ENCODE measurements at places on chromosomes 2 and 18.
A peak's percentile ranks its signal among the peaks of the same experiment; 100 is the strongest.

GRCh38 chr2:3491306-3491705 lies 28.0 kb downstream of the ADI1 start:
- no peak for DNase-seq

DNA sequence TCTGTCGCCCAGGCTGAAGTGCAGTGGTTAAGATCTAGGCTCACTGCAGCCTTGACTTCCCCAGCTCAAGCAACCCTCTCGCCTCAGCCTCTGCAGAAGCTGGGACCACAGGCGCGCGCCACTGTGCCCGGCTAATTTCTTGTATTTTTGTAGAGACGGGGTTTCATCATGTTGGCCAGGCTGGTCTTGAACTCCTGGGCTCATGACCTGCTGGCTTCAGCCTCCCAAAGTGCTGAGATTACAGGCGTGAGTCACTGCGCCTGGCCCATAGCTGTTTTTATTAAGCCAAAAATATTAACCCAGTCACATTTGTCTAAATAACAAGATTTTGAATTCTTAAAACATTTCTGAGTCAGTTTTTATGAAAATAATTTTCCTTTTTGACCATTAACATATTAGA lies 6.3 kb upstream of the SFT2D3 start:
- DNase-seq, result no peak

- no peak for DNase-seq
These were observed 20.7 kb downstream of the ALPK2 start for GRCh38 chr18:58608216-58608615.

- DNase-seq, result no peak
These were observed 6.5 kb upstream of the RAX start for GRCh38 chr18:59279722-59280121.

DNA sequence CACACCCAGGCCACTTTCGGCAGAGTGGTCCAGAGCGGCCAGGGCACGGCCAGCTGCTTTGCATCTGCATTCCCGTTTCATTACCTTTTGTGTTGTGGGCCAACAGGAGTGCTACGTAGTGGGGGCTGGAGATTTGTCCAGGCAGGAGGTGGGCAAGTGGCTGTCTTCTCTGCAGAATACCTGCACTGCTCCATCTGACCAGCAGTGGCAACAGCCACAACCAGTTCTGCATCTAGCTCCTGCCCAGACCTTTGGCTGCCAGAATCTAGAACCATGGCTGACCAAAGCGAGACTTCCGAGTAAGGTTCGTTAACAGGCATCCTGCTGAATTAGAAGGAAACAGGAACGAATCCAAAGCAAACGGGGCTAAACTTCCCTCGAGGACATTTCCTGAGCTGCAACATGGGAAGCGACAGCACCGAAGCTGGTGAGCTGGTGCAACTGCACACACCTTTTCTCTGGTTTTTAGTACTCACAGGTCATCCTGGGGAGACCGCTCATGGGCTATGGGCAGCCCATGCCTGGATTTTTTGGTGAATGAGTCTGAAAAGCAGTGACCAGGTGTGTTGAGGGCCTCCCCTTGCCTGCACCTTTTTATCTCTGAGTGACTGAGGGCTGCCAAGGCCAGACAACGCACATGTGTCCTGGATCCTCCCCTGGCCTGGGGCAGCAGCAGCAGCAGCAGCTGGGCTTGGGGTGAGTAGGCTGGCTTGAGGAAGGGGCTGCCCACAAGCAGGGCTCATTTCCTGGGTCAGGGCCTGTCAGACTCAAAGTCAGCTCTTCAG lies 10.5 kb downstream of the GDF7 start:
- DNase-seq, result peak; percentile 15

DNA sequence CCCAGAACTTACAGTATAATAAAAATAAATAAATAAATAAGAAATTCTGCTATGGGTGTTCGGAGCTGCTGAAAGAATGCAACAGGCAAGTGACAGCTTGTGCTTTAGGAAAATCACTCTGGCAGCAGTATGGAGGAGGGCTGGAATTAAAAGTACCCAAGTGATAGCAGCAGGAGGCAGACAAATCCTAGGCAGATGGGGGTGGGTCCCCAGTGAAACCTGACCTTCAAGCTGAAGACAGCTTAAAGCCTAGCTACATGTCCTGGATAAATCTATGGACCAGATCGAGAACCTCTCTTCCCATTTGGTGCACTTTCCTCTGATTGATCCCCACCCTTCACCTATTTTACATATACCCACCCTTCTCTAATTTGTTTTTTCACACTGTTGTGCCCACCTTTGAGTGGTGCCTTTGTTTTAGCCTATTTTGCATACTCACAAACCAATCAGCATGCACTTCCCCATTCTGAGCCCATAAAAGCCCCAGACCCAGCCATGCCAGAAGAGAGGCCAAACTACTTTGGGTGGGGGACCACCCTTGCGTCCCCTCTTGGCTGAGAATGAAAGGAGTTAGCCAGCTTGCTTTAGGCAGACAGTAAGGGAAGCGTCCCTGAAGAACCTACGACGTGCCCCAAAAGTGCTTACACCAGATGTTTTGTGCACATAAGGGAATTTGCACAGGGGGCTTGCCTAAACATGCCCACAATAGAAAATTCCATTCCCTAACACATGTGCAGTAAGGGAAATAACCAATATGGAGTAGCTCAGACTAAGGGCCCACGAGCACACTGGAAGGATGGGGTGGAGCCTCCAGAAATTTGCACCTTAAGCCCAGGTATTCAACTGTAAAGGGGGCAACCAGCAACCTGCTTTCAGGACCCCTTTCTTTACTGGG lies 3.0 kb downstream of the METTL8 start:
- no peak for DNase-seq

GRCh38 chr2:205815673-205816072 lies 133.4 kb downstream of the NRP2 start:
- DNase-seq, result no peak

GRCh38 chr18:50862401-50862800 lies 16.5 kb upstream of the ME2 start:
- DNase-seq, result no peak

DNA sequence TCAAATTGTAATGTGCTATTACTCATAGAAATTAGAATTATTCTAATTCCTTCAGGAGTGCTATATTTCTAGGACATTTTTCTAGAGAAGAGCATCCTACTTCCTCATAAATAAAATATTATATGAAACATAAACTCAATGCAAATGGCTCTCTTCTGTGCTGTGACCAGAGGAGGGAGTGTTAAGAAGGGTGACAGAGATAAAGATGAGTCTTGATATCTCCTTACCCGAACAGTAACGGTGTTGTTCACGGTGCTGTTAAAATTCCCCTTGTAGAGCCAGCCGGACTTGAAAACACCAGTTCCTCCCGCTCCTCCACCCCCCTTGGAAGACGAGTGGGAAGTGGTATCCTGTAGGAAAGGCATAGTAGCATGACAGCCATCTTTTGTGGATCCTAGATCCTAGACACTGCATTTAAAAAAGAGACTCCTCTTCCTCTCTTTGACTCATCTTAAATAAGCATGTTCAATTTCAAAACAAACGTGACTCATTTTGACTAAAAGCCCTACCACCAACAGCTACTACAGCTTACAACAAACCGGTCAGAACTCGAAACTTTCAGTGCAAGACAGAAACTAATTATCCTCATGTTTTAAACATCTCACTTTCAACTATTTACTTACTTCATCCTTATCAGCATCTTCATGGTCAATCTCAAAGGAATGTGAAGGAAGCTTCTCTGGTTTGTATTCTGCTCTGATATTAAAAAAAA lies 156.3 kb downstream of the DOCK10 start:
- DNase-seq, result peak; percentile 37

DNA sequence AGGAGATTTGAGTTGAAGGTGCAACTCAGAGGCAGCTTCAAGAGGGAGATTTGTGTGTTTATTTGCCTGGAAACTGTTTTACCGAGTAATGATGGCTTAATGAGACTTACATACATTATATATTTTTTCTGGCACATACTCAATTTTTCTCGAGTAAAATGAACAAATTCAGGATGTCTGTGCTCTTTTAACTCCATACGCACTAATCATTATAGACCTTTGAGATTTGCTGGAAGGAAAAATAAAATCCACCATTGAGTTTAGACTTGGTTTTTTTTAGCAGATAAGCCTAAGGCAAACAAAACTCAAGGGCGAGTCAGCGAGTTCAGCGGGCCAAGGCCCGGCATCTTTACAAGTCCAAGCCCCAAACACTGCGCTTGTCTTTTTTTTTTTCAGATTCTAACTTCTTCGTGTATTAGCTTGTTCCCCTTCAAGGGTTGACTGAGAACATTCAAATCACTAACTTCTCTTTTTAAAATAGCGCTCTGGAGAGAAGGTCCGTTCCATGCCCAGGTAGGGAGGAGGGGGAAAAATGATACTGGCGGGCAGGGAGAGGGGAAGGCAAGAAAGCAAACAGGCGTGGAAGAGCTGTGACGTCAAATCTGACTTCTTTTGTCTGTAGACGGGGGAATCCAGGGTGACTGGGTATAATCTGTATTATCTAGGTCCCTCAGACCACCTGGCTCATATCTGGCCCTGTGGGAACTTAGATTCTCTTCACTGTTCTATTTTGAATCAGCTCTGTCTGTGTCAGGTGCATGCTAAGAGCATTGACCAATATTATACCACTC lies 72.7 kb upstream of the MAP3K20 start:
- DNase-seq, result no peak

- no peak for DNase-seq
These were observed 50.2 kb upstream of the OSR1 start for GRCh38 chr2:19408592-19408991.

DNA sequence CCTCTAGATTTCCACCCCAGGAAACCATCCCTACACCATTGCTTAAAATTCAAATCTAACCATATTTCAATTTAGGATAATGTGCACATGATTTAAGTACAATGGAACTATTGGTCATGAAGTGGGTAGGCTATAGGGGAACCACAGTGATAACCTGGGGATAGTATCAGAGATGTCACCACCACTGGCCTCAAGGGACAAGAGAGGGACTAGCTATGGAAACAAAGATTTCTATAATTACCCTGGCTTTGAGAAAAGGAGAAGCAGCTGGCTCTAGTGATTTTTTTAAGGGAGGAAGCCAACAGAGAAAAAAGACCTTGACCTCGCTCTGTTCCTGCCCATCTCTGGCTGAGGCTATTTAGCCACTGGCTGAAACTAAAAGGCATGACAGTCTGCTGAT lies 132.0 kb downstream of the MEP1B start:
- no peak for DNase-seq

GRCh38 chr2:138818556-138818955 lies 38.4 kb upstream of the NXPH2 start:
- DNase-seq, result no peak

GRCh38 chr2:132668987-132669907 lies 758 bp downstream of the LYPD1 start:
- no peak for DNase-seq

DNA sequence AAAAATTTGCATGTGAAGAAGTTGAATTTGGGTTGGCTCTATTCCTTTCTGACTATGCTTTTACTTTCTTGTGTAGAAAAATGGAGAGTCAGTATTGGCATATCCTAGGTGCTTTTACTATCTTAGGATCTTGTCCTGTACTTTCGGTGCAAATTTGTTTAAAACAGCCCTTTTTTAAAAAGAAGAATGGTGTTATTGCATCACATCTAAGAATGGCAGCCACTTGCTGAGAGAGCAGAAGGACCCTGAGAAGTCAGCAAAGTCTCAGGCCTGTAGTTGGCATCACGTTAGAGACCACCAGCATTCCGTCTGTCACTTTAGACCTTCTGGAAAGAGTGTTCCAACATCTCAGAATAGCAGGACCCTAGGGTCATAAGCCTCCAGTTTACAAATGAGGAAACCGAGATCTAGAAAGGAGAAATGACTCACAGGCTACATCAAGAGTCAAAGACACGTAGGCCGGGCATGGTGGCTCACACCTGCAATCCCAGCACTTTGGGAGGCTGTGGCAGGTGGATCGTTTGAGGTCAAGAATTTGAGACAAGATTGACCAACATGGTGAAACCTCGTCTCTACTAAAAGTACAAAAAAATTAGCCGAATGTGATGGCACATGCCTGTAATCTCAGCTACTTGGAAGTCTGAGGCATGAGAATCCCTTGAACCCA lies 42.5 kb downstream of the SPATS2L start:
- no peak for DNase-seq

GRCh38 chr2:212328136-212328535 lies 210.5 kb downstream of the ERBB4 start:
- no peak for DNase-seq

DNA sequence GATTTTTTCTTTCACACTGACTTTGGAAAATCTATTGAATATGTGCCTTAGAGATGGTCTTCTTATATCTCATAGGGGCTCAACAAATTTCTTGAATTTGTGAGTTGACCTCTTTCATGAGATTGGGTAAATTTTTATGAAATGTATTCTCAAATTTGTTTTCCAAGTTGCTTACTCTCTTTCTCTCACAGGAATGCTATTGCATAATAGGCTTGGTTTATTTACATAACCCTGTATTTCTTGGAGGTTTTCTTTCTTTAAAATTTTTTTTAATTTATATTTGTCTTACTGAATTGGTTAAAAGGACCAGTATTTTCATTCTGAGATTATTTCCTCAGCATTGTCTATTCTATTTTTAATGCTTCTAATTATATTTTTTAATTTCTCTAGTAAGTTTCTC lies 917.1 kb downstream of the DPP10 start:
- DNase-seq, result no peak

GRCh38 chr2:225602205-225602604 lies 202.7 kb downstream of the NYAP2 start:
- no peak for DNase-seq

- DNase-seq, result no peak
These were observed 39.7 kb downstream of the L3MBTL4 start for GRCh38 chr18:6374935-6375529.

DNA sequence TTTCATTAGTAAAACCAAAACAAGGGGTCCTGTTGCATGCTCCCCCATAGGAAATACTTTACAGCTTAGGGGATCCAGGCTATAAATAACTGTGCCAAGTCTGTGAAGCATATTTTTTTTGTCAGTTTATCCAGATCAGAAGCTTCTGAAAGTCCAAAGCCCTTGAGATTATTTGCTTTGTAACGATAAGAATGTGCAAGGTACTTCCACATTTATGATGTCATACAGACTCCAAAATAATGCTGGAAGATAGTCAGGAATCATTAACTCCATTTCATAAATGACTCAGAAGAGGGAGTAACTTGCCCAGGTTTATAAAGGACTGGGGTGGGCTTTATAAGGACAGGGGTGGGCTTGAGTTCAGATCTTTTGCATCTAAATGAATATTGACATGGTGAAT lies 29.3 kb downstream of the RDH14 start:
- no peak for DNase-seq

DNA sequence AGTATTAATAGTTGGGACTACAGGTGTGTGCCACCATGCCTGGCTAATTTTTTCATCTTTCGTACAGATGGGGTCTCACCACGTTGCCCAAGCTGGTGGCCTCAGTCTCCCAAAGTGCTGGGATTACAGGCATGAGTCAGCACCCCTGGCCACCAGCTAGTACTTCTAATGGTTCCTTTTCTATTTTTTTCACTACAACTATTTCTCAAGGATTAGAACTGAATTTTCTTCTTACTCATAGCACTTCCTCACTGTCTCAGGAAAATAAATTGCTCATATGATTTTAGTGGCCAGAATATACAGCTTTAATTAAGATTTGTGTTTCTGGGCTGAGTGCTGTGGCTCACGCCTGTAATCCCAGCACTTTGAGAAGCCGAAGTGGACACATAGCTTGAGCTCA lies 43.2 kb upstream of the SOS1 start:
- no peak for DNase-seq
